ENCODE measurements at places on chromosomes 5 and 9. TPM values are rescaled to one million over a fixed set of nuclear protein-coding genes. Genes with fewer than 3 reads are reported as not detected.
A peak's percentile ranks its signal among the peaks of the same experiment; 100 is the strongest.

The GABRA1 gene
- total RNA-seq = not detected

- no peak overlapping the region for H3K27ac ChIP-seq
- no peak overlapping the region for H3K4me3 ChIP-seq
- no peaks in the 10 kb centered on the region for H3K4me1 ChIP-seq
- H3K36me3 ChIP-seq = no peaks in the 10 kb centered on the region
- H3K27me3 ChIP-seq = no peaks in the 10 kb centered on the region
These were observed 119.2 kb upstream of the PITX1 start for GRCh38 chr5:135153259-135153658.

The PCDHAC2 gene
- not detected for total RNA-seq

The FAM221B gene
- not detected for total RNA-seq

The NR5A1 gene
- not detected for total RNA-seq

The CAPSL gene
- not detected for total RNA-seq

- H3K4me1 ChIP-seq = no peaks in the 10 kb centered on the region
- H3K4me3 ChIP-seq = no peak overlapping the region
- no peaks in the 10 kb centered on the region for H3K36me3 ChIP-seq
- no peaks in the 10 kb centered on the region for H3K27me3 ChIP-seq
- no peak overlapping the region for H3K27ac ChIP-seq
These were observed 278.0 kb downstream of the ADAMTS6 start for GRCh38 chr5:65203746-65204145.

GRCh38 chr9:87714819-87715218 is 11.1 kb upstream of the CTSL start:
- H3K4me3 ChIP-seq = no peak overlapping the region
- no peak overlapping the region for H3K27ac ChIP-seq
- no peaks in the 10 kb centered on the region for H3K4me1 ChIP-seq
- H3K27me3 ChIP-seq = no peaks in the 10 kb centered on the region
- no peaks in the 10 kb centered on the region for H3K36me3 ChIP-seq

GRCh38 chr5:981456-981855 is 27.1 kb upstream of the NKD2 start:
- H3K27ac ChIP-seq = no peak overlapping the region
- no peaks in the 10 kb centered on the region for H3K36me3 ChIP-seq
- no peaks in the 10 kb centered on the region for H3K4me1 ChIP-seq
- H3K4me3 ChIP-seq = no peak overlapping the region
- no peak for DNase-seq

The CLTB gene
- total RNA-seq = 78.9 TPM

The TRIM36 gene
- total RNA-seq = 4.1 TPM

GRCh38 chr9:76292246-76292645 is 102.0 kb downstream of the RFK start:
- H3K27ac ChIP-seq = no peak overlapping the region
- no peaks in the 10 kb centered on the region for H3K27me3 ChIP-seq
- H3K4me3 ChIP-seq = no peak overlapping the region
- no peak for DNase-seq

DNA sequence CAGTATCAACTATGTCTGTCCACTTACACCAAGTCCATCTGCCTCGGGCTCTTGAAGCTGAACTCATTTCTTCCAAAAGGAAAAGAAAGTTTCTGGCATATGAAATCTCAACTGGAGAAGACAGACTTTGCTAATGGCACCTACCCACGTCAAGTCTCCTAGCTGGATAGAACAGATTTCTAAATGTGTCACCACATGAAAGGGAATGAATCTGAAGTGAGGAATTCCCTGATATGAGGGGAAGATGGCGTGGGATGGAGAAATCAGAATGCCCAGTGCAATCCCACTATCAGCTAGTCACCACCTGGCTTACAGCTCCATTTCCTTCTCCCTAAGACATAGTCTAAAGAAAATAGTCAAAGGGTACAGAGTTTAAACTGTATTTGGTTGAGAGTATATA is 144.7 kb downstream of the PAPPA start:
- no peak overlapping the region for H3K27ac ChIP-seq
- DNase-seq = no peak
- H3K27me3 ChIP-seq = no peaks in the 10 kb centered on the region

- H3K36me3 ChIP-seq = no peaks in the 10 kb centered on the region
- no peaks in the 10 kb centered on the region for H3K4me1 ChIP-seq
- no peak for DNase-seq
- H3K27ac ChIP-seq = no peak overlapping the region
- no peaks in the 10 kb centered on the region for H3K27me3 ChIP-seq
These were observed 113.0 kb downstream of the KLHL3 start for GRCh38 chr5:137622850-137623249.

The SV2C gene
- not detected for total RNA-seq

The IFNA2 gene
- not detected for total RNA-seq

The SMIM33 gene
- total RNA-seq = not detected

- no peaks in the 10 kb centered on the region for H3K36me3 ChIP-seq
- H3K4me1 ChIP-seq = no peaks in the 10 kb centered on the region
- H3K4me3 ChIP-seq = no peak overlapping the region
- no peaks in the 10 kb centered on the region for H3K27me3 ChIP-seq
These were observed 18.1 kb downstream of the MYMK start for GRCh38 chr9:133506653-133507038.

DNA sequence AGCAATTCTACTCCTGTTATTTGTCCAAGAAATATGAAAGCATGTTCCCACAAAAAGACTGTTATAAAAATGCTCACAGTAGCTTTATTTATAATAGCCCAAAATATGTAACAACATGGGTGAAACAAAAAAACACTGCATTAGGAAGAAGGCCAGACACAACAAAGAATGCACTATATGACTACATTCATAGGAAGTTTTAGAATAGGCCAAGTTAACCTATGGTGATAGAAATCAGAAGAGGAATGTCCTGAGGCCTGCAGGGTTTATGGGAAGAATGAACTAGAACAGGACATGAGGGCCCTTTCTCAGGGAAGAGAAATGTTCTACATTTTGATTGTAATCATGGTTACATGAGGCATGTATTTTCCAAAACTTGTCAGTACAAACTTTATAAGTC is 24.7 kb upstream of the TAS2R1 start:
- DNase-seq = no peak
- no peaks in the 10 kb centered on the region for H3K36me3 ChIP-seq
- no peak overlapping the region for H3K4me3 ChIP-seq
- H3K27me3 ChIP-seq = no peaks in the 10 kb centered on the region
- H3K4me1 ChIP-seq = no peaks in the 10 kb centered on the region

DNA sequence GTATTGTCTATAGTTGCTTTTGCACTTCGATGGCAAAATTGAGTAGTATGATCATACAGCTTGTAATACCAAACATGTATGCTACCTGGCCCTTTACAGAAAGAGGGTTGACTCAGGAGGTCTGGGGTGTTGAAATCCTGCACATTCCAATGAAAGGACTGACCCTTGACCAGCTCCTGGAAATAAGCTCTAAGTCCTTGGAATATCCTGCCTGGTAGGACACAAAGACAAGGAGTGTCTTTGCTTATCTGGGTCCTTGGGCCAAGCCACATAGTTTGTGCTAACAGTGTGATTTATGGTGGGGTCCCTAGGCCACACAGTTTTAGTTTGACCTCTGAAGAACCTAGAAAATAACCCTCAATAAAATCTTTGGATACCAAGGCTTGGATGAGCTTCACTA is 89.3 kb upstream of the FTMT start:
- no peak overlapping the region for H3K27ac ChIP-seq
- no peaks in the 10 kb centered on the region for H3K27me3 ChIP-seq
- no peaks in the 10 kb centered on the region for H3K4me1 ChIP-seq
- DNase-seq = no peak
- no peaks in the 10 kb centered on the region for H3K36me3 ChIP-seq

The GRIN3A gene
- total RNA-seq = not detected

DNA sequence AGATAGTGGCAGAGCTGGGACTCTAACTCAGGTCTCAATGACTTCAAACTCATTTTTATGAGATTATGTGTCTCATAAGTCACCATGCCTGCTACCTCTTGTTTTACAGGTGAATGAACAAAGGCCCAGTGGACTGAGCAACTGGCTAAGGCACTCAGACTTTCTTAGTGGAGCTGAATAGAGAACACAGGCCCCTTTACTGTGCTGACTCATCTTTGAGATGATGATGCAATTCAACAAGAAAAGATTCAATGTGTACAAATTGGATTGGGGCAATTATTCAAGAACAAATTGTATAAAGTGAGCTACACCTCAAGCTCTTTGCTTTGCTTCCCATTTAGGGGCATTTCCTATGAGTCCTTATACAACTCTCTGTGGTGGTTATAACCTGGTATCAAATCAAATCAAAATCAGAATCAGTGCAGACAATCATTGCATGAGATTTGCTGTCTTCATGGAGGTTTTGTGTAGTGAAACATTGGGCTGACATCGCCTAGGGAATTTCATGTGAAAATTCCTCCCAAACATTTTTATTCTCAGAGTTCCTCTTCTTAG is 84.3 kb upstream of the PPP2R2B start:
- no peaks in the 10 kb centered on the region for H3K36me3 ChIP-seq
- H3K4me3 ChIP-seq = no peak overlapping the region
- H3K27ac ChIP-seq = no peak overlapping the region

DNA sequence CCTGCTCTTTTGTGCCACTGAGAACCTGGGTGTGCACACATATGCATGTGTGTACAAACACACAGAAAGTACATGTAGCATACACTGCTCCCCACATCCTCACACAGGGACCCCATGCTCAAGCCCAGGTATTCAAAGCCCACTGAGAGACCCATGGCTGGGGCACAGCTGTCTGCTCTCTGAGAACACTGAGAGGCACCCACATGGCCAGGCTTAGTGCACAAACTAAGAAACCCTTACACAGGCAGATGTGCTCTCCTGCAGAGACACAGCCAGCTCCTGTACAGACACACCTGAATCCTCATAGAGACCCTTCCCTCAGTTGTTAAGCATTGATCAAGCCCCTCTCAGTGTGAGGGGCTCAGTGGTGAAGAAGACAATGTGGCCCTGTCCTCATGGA is 92.5 kb downstream of the CACNA1B start:
- H3K4me3 ChIP-seq = no peak overlapping the region
- DNase-seq = no peak
- no peaks in the 10 kb centered on the region for H3K27me3 ChIP-seq
- no peaks in the 10 kb centered on the region for H3K4me1 ChIP-seq
- H3K27ac ChIP-seq = no peak overlapping the region
- H3K36me3 ChIP-seq = no peaks in the 10 kb centered on the region

GRCh38 chr9:99103901-99104458 is 933 bp upstream of the TGFBR1 start:
- H3K27ac ChIP-seq = no peak overlapping the region
- H3K4me3 ChIP-seq = peak overlapping the region; percentile 68
- no peaks in the 10 kb centered on the region for H3K27me3 ChIP-seq
- peaks cover 15% of the 10 kb centered on the region for H3K4me1 ChIP-seq
- no peaks in the 10 kb centered on the region for H3K36me3 ChIP-seq
- DNase-seq = no peak

The FOXD1 gene
- 0.54 TPM for total RNA-seq

GRCh38 chr5:101393795-101394450 is 490.8 kb upstream of the ST8SIA4 start:
- DNase-seq = no peak
- H3K4me1 ChIP-seq = no peaks in the 10 kb centered on the region
- no peaks in the 10 kb centered on the region for H3K36me3 ChIP-seq
- no peak overlapping the region for H3K4me3 ChIP-seq

GRCh38 chr5:96745844-96746531 is 61.8 kb downstream of the ERAP1 start:
- H3K36me3 ChIP-seq = peaks cover 6% of the 10 kb centered on the region
- DNase-seq = no peak
- H3K27me3 ChIP-seq = no peaks in the 10 kb centered on the region
- H3K4me3 ChIP-seq = no peak overlapping the region
- H3K4me1 ChIP-seq = no peaks in the 10 kb centered on the region
- no peak overlapping the region for H3K27ac ChIP-seq

The DAB2IP gene
- total RNA-seq = 1.3 TPM

The PDGFRB gene
- total RNA-seq = not detected

DNA sequence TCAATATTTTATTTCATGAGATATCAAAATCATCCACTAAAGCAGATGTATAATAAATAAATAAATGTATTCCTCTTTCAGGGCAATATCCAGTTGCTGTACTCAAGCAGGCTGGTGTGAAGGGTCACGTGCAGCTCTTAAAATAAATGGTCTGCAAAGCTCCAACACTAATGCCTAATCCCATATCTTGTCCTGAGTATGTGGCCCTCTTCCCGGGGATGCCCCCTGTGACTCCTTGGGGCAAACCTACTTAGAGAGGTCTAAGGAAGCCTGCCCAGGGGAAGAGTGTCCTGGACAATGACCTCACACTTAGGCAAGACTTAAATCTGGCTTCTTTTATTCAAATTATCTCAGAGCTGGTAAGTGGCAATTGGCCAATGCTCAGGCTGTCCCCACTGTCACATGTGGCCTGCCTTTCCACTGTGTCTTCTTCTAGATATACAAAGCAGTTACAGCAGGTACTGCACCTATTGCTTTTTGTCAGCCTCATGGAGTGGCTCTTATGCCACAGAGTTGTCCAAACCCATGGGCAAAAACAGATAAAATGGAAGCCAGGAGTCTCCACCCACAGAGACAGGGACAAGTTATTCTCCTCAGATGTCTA is 55.3 kb downstream of the SEMA5A start:
- H3K4me3 ChIP-seq = no peak overlapping the region
- no peak overlapping the region for H3K27ac ChIP-seq
- no peak for DNase-seq

DNA sequence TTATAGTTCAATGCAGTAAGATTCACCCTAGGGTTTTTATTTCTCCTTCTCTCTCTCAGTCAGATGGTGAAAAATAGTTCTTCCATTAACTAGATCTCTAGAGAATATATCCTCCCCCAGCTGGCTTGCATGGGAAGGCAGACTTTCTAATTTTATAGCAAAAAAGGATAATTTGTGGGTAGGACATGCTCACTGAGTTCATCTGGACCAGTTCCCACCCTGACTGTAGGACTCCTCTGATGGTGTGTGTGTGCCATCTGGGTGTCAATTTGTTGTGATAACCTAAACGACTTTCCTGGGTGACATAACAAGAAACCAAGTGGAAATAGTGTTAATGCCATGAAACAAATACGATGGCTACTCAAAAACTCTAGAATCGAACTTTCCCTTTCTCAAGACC is 44.9 kb downstream of the APBA1 start:
- no peaks in the 10 kb centered on the region for H3K27me3 ChIP-seq
- no peak overlapping the region for H3K27ac ChIP-seq
- H3K4me3 ChIP-seq = no peak overlapping the region
- DNase-seq = no peak

Data from Karpas-422 (cell line).